ENCODE measurements at places on chromosomes 3 and 15.

- DNase-seq: no peak
These were observed 74.7 kb downstream of the DPPA2 start for GRCh38 chr3:109241459-109242186.

DNA sequence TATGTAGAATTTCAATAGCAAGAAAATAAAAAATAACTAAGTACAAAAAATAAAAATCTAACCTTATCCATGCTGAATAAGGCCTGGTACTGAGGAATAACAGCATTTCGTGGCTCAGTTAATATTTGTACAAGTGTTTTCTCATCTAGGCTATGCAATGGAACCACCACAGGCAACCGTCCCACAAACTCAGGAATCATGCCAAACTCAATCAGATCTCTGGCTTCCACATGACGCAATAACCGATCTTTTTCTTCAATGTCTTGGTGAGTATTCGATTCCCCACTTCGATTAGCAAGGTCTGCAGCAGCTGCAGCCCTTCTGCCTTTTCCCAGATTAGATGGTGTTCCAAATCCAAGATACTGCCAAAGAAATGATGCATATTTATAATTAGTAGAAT, 21.1 kb upstream of the PDCD7 start:
- no peak for DNase-seq

- no peak for DNase-seq
These were observed 371.5 kb upstream of the GOLIM4 start for GRCh38 chr3:168467115-168467714.

DNA sequence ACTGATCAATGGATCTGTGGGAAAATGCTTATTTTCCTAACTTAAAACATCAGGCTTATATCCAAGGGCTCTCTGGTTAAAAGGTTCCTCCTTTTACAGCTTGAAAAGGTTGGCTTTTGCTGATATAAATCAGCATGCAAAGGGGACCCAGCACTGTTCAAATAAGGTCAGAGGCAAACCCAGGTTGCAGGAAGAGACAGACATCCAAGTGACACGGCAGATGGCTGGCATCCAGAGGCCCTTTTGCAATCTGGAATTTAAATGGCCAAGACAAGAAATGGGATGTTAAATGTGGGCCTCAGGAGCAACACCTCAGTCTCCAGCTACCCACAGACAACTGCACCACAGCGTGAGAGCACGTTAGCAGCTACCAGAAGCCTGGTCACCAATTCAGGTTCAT, 6.3 kb downstream of the SH3BP5 start:
- DNase-seq: no peak

DNA sequence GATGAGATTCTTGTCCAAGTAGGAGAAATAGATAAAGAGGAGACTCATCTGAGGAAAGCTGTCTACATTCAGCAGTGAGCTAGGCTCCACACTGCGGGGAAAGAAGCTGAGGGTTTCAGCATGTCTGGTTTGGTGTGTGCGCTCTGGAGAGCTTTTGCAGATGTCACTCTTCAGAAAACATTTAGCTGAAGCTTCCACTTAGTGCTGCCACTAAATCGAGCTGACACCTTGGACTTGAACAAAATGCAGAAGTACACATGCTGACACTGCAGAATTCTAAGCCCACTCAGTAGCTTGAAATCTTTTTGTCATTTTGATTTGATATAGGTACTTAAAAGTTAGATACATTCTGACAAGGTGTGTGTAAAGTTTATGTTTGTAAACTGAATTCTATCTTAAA, 32.3 kb upstream of the CRTC3 start:
- no peak for DNase-seq

DNA sequence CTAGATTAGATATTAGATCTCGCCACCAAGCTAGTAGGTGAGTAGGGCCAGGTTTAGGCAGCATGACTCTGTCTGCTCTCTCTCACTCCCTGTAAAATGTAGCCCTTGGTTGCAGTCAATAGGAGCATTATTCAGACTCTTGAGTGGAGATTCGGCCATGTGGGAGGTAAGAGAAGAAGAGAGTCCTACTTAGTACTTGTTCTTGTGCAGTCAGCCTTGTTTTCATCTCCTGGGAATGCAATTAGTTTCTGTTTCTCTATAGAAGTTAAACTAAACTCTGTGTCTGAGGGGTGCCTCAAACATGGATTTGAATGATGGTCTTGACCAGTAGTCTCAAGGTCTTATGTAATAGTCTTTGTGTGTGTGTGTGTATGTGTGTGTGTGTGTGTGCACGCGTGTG, 229.5 kb upstream of the DPH6 start:
- no peak for DNase-seq

DNA sequence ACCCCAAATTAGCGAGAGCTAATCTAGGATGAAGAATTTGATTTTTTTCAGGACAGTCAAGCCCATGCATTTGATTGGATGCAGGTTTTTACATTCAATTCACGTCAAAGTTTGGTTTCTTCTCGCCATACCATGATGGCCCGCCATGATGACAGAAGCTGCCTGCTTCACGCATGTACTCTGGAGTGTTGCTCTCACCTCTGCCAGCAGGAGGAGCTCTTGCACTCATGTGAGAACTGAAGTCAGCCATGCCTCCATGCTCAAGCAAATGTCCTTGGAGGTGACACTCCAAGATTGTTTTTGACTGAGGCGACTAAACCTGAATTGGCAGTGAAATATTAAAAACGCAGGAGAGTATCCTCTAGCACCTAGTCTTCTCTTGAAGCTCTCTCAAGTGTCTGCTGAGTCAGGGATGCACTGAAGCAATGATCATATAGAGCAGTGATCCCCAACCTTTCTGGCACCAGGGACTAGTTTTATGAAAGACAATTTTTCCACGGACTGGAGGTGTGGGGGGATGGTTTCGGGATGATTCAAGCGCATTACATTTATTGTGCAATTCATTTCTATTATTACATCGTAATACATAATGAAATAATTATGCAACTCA, 120.9 kb downstream of the SAMMSON start:
- peak; percentile 29 for DNase-seq

GRCh38 chr3:97699889-97700288, 64.7 kb upstream of the ARL6 start:
- no peak for DNase-seq

DNA sequence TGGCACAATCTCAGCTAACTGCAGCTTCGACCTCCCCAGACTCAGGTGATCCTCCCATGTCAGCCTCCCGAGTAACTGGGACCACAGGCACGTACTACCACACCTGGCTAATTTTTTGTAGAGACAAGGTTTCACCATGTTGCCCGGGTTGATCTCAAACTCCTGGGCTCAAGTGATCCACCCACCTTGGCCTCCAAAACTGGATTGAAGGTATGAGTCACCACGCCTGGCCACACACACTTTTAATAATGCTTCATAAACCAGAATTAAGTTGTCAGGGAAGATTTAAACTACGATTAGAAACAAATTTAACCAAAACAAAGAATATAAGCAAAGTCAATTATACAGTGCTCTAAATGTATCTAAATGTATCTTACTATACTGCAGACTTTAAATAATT, 87.5 kb downstream of the LRRFIP2 start:
- DNase-seq: no peak

DNA sequence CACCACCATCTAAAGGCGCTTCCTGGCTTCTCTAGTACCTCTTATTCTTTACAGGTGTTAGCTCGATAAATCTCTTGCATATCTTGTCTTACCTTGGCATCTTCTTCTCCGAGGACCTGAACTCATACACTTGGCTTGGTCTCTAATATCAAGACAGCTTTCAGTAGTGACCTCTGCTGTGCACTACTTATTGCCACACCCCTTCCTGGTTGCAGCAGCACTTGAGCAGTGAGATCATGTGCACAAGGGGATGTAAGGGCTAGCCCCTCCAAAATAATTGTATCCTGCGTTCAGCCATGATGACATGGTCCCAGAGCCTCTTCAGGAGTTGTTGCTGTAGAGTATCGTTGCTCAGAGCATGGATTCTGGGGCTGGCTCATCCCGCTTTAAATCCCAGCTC, 1.3 kb upstream of the PLA1A start:
- no peak for DNase-seq

GRCh38 chr3:116474032-116474780, 28.9 kb upstream of the LSAMP start:
- DNase-seq: no peak

DNA sequence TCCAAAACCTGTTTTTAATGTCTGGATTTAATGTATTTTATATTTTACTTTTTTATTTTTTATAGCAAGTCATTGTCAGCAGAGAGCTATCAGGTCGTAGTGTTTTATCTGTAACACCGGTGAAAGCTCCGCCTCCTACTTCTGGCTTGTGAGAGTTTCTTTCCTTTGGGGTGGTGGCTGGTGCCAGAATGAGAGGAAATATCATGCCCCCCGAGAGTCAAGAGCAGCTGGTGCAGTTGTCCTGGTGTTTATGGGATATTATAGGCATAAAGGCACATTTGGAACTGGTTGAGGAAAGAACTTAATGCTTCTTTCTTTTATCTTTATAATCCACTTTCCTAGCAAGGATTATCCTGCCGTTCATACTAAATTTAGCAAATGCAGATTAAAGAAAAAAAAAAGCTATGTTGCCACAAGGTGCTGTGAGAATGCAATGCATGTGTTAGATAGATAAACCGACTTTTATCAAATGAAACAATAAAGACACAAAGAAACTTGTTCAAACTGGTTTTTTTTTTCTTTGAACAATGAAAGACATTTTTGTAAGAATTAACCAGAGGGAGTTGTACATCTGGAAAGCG, 260.1 kb upstream of the PLSCR5 start:
- DNase-seq: no peak

- no peak for DNase-seq
These were observed 274.8 kb upstream of the TRIM42 start for GRCh38 chr3:140403079-140403478.

DNA sequence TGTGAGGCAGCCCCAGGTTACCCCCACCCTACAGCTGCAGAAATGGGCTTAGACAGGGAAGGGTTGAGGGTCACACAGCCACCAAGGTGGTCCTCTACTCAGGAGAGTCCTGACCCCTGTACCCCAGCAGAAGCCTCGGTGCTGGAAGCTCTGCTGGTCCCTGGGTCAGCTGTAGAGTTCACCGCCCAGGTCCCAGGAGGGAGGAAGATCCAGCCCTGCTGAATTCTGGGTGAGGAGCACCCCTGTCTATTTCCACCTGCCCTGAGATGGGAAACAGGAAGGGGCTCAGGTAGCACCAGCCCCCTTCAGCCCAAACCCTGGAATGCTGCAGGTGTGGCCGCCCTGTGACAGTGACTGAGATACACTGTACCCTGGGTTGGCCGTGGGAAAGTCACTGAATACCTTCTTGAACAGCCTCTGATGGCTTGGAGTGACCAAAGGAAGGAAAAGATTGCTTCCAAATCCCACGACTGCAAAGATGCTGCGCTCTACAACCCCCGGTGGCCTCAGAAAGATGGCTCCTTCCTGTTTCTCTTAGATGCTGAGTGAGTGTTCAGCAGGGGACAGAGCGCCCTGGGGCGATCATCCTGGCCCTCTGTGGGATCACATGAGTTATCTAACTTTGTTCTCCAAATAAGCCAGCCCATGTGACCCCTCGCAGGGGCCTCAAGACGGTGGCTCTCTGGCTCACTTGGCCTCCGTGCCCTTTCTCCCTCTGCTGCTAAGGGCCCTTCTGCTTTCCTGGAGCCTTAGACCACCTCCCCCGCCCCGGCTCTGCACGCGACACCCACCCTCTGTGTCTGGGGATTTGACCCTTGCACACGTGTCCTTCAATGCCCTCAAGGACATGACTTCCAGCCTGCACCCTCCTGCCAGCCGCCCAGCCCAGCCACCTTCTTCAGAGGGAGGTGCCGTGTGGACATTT, 141.9 kb downstream of the NSMCE3 start:
- no peak for DNase-seq

GRCh38 chr3:5787861-5788488, 600.5 kb downstream of the EDEM1 start:
- no peak for DNase-seq

- no peak for DNase-seq
These were observed 5.1 kb downstream of the RBP1 start for GRCh38 chr3:139534455-139534812.

- no peak for DNase-seq
These were observed 24.9 kb downstream of the TTC14 start for GRCh38 chr3:180626844-180627243.

DNA sequence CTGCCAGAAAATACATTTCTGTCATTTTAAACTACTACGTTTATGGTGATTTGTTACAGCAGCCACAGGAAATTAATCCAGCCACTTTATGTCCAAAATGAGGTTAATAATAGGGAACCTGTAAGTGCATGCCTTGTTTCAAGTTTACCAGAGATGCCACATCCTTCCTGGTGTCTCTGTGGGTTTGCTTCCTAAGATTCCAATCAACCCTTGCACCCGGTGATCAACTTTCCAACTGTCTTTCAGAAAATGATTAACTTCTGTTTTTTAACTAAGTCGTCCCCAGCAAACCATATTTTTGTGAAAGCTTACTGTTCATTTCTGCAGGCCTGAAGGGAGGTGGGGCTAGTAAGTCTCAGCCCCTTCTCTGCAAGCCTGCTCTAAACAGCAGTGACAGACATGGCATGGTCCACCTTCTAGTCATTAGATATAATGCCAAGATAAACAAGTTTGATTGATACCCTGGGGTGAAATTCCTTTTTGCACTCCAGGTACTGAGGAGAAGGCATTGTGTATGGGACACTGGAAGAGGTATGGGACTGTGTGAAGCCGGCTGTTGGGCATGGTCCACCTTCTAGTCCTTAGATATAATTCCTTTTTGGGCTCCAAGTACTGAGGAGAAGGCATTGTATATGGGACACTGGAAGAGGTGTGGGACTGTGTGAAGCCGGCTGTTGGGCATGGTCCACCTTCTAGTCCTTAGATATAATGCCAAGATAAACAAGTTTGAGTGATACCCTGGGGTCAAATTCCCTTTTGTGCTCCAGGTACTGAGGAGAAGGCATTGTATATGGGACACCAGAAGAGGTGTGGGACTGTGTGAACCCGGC, 11.1 kb upstream of the TMC3 start:
- no peak for DNase-seq

DNA sequence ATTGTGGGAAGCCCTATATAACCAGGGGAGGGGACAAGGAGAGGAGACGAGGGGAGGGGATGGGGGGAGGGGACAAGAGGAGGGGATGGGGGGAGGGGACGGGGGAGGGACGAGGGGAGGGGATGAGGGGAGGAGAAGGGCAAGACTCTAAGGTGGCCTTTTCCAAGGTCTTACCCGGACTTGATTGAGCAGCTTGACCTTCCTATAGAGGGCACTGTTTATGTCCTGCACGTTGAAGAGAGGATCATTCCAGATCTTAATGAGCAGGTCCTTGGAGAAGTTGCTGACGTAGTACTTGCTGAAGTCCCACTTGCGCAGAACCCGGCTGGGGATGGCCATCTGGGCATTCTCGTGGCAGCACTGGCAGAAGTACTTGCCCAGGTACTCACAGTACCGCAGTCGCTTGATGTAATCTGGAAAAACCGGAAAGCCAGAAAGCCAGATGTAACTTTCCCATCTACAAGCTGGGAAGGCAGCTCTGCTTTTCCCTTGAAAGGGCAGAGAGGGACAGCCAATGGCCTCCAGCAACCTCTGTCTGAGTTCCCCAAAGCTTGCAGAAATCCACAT, 55.7 kb downstream of the RUBCN start:
- DNase-seq: no peak

DNA sequence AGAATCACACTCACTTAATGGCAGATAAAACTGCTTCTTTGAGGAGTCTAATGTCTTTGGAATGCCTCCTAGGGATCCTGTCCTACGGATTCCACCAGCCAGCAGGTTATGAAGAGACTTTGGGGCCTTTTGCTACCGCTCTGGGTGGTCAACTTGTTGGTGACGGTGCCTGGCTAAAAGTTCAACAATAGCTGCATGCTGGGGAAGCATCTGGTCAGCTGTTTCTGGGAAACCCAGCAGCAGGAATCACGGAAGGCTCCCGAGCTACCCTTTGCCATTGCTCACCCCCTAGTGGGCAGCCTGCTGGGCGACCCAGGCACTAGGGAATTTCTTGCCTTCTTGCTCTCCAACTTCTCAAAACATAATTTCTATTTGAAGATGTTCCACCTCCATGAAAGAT, 263.3 kb downstream of the NEK10 start:
- no peak for DNase-seq
